ENCODE measurements at places on chromosomes 6 and 20. TPM values are rescaled to one million over a fixed set of nuclear protein-coding genes. Genes with fewer than 3 reads are reported as not detected.

Gene CRISP2
- polyA plus RNA-seq, result not detected

- peak; percentile 23 for DNase-seq
Measured at GRCh38 chr6:27422651-27423332, 34.2 kb downstream of the ZNF391 start.

- DNase-seq, result peak; percentile 54
Measured at GRCh38 chr6:112906726-112907125, 559.6 kb downstream of the RFPL4B start.

Gene CEP43
- polyA plus RNA-seq, result 20.5 TPM

GRCh38 chr6:105184921-105185320 is 5.1 kb upstream of the POPDC3 start:
- DNase-seq, result peak; percentile 65

Gene ZSCAN12
- 0.88 TPM for polyA plus RNA-seq

GRCh38 chr6:108465098-108465495 is 95.6 kb upstream of the FOXO3 start:
- no peak for DNase-seq

DNA sequence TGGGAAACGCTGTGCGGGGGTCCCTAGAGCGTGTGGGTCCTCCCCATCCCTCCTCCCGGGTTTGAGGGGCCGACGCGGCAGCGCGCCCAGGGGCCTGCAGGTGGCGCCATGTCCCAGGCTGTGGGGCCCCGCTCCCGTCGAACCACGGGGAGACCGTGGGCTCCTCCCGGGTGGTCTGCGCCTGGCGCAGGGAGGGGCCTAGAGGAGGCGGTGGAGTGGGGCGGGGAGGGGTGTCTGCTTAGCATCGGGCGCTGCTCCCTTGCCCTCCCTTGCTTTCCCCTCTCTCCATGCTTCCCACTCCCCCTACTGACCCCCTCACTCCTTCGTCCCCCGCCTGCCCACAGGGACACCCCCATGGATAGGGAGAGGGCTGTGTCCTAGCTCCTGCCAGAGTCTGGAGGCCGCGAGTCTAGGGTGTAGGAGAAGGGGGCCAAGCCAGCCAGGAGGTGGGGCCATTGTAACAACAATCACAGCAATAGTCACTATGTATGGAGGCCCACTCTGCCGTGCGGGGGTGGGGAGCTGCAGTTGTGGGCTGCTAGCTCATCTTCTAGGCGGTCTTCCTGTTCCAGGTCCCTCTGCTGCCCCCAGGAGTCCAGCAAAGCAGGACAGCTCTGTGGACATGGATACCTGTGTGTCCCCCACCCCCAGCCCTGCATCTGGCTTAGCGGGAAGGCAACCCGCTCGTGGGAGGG is 51.7 kb downstream of the CHMP4B start:
- DNase-seq, result peak; percentile 74

DNA sequence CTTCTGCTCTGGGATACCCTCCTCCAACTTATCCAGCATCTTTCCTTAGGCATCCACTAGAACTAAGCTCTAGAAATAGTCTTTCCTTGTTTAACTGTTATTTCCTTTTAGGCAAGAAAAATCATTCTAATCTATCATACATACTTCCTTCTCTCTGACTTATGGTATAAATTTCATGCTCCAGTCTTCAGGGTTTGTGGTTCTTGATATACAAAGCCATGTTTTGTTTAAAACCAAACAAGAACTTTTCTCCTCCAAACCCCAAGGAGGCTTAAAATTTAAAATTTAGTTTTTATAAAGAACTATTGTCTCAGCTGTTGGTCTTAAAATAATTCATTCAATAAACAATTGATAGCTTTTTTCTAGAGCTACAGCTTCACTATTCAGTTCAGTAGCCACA is 77.2 kb downstream of the CD164 start:
- DNase-seq, result no peak

Gene XKR7
- polyA plus RNA-seq, result not detected

Gene ADGRB3
- polyA plus RNA-seq, result not detected

Gene PRSS35
- polyA plus RNA-seq, result not detected

DNA sequence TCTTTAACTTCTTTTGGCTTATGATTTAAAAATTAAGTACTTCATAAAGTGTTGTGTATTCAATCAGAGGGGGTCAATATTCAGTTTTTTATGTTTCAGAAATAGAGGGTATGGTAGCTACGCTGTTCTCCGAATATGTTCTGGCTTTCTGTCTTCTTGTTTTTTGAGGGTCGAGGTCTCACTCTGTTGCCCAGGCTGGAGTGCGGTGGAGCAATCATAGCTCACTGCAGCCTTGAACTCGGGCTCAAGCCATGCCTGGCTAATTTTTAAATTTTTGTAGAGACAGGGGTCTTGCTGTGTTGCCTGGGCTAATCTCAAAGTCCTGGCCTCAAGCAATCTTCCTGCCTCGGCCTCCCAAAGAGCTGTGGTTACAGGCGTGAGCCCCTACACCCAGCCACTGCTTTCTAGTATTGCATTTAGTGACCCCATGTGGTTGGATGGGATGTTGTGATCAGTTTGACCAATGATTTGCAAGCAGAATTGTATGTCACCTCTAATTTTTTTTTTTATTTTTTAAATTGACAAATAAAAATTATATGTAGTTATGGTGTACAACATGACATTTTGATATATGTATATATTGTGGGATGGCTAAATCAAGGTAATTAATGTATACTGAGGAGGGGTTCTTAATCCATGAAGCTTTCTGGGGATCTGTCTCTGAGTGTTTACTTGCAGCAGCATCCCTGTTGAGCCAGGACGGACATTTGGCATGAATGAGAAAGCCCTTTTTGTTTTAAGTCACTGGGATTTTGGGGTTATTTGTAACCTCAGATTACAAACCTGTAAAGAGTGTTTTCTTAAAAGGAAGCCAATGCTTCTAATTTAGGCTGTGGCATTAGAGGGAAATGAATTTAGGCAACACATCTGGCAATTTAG is 38.5 kb upstream of the DEK start:
- DNase-seq, result no peak

Gene SIRPD
- not detected for polyA plus RNA-seq

Gene SUPT3H
- 9.3 TPM for polyA plus RNA-seq

Gene PHACTR3
- not detected for polyA plus RNA-seq

DNA sequence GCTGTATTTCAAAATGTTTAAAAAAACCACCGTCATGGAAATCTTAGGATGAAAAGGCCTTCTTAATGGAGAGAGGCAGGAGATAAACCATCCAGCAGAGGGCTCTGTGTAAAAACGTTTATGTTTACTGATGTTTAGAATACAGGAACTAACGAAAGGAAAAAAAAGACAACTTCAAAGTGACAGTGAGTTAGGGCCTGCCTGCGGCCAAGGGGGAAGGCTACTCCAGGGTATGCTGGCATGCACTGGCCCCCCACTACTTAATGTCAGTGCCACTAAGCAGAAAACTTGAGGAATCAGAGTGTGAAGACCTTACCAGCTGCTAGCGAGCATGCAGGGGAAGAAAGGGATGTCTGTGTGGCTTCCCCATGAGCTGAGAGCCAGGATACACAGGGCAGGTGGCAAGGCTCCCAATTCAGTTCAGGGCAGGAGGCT is 47.7 kb downstream of the AKAP7 start:
- peak; percentile 64 for DNase-seq

Gene HLA-DRB5
- polyA plus RNA-seq, result 0.19 TPM

GRCh38 chr20:51651921-51652549 is 109.5 kb upstream of the NFATC2 start:
- DNase-seq, result no peak

DNA sequence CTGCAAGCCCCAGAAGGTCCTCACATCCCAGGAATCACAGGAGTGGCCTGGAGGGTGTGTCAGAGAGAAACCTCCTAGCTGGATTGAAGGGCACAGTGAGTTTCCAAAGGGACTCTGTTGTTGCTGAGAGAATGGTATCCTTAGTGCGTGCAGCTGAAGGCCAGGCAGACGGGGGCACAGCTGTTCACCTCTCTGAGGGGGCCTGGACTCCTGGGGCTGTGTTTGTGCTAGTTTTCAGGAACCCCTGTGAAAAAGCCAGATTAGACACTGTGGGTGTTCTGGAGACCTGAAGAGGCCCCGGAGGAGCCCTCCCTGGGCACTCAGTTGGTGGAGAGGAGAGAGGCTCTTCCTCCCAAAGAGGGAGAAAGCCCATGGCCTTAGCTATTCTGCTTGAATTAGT is 223.4 kb downstream of the FARS2 start:
- no peak for DNase-seq

DNA sequence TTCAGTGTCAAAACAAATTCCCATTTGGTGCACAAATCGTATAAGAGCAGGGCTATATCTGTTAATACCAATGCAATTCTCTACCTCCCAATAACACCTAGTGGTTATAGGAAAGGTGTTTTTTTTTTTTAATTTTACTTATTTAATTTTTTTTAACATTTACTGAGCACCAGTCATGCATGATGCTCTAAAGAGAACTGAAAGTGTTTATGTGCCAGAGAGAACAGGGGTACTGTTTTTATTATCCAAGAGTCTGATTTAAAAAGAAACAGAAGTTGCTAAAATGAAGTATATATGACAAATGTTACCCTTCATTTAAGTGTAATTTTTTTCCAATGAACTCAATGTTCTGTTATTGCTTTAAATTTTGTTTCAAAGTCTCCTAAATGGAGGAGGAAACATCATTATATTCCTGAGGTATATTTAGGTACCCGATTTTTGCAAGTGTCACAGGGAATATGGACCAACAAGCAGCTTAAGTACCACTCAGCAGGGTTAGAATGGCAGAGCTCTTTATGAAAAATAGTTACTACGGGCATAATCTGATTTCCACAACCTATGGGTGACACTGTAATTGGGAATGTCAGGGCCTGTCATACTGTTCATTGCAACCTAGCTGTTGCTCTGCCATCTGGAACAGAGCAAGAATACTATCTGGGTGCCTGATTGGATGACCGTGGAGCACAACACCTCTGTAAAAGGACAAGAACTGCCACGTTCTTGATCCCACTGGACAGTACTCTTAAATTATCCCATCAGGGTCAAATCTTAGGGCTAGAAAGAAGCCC is 195.4 kb downstream of the KHDRBS2 start:
- DNase-seq, result no peak

Gene EGFL8
- polyA plus RNA-seq, result 2.6 TPM

Gene SUMO4
- polyA plus RNA-seq, result 0.23 TPM

GRCh38 chr20:7585126-7585679 is 355.1 kb downstream of the HAO1 start:
- peak; percentile 52 for DNase-seq

Gene GLP1R
- polyA plus RNA-seq, result not detected

Gene BCAS4
- polyA plus RNA-seq, result 18.4 TPM

DNA sequence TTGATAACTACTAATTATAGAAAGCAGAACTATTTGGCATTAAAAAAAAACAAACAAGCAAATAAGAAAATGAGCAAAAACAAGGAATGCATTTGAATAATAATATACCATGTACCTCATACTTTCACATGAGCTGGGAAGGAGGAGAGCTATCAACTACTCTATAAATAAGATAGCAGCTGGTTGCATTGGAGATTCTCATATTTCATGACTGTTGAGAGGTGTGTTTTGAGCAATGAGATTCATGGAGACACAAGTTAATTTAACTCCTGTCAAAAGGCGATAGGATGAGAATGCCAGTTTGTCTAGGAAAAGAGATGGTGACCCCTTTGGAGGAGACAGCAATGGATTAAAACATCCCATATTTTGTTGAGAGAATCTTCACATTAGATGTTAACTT is 348.8 kb upstream of the SPTLC3 start:
- DNase-seq, result no peak

DNA sequence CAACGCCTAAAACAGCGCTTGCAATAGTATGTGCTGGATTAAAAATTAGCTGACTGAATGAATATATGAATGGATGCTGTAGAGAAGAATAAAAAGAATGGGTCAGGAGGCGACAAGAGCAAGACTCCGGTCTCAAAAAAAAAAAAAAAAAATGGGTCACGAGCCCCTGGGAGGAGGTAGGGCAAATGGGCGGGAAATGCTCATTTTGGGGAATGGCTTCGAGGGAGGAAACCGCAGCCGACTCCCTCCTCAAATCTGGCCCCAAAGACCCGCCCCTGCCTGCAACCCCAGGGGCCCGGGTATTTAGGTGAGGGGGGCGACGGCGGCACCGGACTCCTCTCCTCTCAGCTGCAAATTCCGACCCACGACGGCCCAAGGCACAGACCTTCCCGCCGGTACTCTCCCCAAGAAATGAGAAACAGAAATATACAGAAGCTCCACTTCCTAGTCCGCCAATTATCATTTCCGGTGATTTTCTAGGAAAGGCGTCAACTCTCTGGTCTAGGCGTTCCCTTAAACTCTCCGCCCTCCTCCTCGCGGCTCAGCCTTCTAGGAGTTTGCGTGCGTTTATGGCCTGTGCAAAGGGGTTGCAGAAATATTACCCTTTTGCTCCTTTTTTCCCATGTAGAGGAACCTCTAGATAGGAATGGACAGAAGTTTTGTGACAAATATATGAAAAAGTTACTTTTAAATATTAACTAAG is at the start of gene ZNF311:
ZNF311 (minus strand) TSS at position 133 of the 703 bp plus-strand sequence. CDS start 1,361 bp downstream, outside the sequence.
- peak; percentile 84 for DNase-seq

- no peak for DNase-seq
Measured at GRCh38 chr6:111481836-111482187, 1.2 kb downstream of the REV3L start.

DNA sequence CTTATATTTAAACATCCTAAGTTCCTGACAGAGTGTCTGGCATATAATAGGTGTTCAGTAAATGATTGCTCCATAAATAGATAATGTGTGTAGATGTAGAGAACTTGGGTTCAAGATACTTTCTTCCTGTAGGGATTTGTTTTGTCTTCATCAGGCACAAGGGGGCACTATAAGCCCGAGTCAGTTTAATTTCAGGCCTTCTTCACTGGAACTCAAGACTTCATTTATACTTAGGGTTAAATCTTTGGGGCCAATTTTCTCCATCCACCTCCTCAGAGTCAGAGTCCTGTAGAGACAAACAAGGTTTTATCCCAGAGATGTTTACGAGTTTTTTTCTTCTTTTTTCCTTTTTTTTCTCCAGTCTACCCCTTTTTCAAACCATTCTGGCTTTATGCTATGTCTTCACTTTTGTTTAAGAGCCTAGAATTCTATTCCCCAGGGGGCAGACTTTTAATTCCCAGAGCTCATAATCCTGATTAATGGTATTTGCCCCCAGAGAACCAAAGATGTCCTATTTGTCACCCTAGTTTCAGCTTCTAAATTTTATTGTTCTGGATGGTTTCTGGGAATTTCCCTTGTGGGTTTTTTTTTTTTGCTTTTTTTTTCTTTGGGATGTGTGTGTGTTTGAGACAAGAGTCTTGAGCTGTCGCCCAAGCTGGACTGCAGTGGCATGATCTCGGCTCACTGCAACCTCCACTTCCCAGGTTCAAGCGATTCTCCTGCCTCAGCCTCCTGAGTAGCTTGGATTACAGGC is 88.4 kb downstream of the HFE start:
- DNase-seq, result peak; percentile 72
